Stimulated activated CD4-positive, alpha-beta T cell treated with anti-CD3 and anti-CD28 coated beads, Interleukin-15, amount 100 ng/mL, for 48 hours (primary cell): ENCODE measurements at places on chromosomes 12 and 14.

GRCh38 chr14:21356511-21356910 is 27.3 kb downstream of the SUPT16H start:
- DNase-seq: no peak

DNA sequence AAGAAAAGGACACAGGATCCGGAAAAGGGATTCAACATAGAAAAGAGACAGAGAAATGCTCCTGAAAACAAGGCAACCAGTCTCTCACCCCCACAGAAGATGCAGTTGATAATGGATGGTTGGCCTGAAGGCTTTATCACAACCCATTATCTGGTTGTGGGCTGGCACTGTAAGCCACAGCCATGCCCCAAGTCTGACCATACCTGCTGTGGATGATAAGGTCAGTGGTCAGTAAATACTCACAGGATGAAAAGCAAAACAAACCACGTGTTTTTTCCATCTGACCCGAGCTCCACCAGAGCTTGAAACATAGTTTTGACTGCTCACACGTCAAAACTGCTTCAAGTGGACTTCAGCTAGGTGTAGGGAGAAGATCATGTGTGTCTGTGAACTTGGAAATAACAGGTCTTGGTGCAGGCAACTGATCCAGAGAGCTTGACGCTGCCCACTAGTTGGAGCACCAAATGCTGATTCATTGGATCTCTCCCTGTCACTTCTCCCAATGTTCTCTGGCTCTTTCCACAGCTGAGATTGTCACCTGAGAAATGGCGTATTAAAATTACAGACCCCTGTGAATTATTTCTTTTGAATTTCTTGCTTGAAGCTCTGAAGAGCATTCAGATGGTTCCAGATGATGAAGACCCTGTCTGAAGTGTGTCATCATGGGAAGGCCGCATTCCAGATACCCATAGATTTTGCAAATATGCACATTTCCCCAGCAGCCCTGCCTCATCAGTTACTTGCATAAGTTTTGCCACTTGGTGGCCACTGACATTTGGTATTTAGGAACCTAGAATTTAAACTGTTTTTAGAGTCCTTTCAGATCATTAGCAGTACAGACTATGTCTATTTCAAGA is 8.5 kb downstream of the TMEM233 start:
- no peak for DNase-seq

GRCh38 chr12:63875703-63876102 is 31.2 kb downstream of the SRGAP1 start:
- DNase-seq: no peak

DNA sequence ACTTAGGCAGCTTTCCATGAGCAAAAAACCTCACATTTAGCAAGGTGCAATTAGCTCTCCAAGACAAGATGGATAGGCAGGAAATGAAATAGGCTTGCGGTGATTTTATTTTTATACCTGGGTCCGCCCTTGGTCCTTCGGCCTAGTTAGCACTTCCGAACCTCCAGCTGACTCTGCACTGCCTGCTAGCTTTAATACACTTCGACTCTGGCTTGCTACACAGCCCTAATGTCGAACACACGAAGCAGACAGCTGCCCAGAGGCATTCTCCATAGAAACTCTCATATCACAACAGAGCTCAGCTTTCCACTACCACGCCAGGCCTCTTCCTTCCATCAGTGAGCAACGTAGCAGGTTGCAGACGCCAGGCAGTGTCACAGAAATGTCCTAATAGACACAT is 688.0 kb downstream of the VRK1 start:
- DNase-seq: no peak

GRCh38 chr14:104245723-104246122 is 107.3 kb downstream of the KIF26A start:
- no peak for DNase-seq

DNA sequence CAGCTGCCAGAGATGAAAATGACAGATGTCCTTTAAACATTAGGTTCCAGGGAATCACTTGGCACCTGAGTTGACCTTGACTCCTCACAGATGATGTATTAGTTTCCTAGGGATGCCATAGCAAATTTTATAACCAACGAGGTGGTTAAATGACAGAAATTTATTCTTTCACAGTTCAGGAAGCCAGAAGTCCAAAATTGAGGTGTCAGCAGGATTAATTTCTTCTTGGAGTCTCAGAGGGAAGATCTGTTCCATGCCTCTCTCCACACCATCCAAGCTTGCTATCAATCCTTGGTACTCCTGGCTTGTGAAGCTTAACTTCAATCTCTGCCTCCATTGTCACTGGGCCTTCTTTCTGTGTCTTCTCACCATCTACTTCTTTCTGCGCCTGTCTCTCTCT is 249.7 kb upstream of the BTG1 start:
- DNase-seq: no peak

DNA sequence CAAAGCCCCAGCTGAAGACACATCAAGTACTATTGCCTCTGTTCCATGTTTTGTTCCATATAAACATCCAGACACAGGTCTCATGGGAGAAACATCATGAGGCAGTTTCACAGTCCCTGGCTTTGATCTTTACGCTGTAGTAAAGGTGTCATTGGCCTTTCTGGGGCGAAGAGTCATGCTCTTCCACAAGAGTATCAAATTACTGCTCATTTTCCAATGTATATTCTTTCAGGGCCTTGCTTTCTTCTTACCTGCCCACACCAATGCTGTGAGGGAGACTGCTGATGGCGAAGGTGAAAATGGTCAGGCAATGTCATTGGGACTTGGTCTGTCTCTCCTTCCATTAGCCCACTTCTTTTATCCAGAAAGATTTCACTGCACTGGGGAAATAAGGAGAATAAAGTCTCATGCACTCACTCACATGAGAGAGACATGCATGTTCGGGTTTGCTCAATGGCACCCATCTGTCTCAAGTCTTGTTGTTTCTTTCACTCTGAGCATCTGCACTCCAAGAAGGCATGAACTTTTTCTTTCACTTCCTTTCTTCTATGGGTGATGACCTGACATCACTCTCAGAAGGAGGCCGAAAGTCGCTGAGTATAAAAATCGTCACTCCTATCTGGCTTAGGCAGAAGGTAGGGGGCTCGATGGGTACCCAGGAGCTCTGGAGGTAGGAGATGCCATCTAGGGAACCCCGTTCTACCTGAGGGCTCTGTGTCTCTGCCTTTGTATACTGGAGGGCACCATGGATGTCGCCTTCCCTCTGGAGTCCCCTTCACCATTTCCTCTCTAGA is 1.3 kb upstream of the JDP2 start:
- no peak for DNase-seq

- no peak for DNase-seq
Observed at GRCh38 chr12:10623131-10623530, 9.7 kb upstream of the MAGOHB start.

DNA sequence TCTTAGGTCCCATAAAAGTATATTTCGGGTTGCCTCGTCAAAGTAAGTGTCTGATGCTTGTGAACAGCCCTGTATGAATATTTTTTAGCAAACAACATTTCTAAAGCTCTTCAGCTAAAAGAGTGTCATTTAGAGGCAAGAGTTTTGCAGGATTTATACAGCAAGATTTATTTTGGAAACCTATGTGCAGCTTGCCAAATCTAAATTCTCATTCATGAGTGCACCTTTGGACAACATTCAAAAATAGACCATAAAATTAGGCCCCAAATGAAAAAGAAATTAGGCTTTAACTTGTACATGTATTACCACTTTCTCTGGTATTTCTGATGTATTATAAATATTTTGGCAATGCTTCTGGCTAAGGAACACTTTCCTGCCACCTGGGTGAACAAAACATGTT is 224.4 kb upstream of the PDZRN4 start:
- DNase-seq: no peak

- no peak for DNase-seq
Observed at GRCh38 chr12:105316931-105317852, 13.3 kb upstream of the C12orf75 start.

GRCh38 chr12:64585104-64585503 is 25.2 kb upstream of the RASSF3 start:
- DNase-seq: no peak
